ENCODE measurements at places on chromosomes 6 and 20.

- no peak for DNase-seq
Observed at GRCh38 chr6:115759051-115759450, 301.6 kb downstream of the FRK start.

- DNase-seq, result no peak
Observed at GRCh38 chr6:136226674-136227377, 23.3 kb downstream of the MTFR2 start.

GRCh38 chr6:149234051-149234962, 83.2 kb upstream of the TAB2 start:
- DNase-seq, result no peak

DNA sequence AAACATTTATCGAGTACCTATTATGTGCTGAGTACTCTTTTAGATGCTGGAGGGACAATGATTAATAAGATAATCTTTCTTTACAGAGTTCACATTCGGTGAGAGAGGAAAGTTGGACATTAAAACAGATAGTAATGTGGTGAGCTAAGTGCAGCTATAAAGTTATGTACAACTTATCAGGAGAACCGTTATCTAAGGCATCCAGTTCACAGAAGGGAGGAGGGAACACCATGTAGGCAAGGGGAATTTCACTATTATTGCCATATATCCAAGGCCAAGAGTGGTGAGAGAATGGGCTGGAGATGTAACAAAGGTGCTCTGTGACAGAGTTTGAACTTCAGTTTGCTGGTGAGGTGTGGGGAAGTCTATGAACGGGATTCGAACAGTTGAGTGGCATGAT, 105.8 kb downstream of the CARMIL1 start:
- no peak for DNase-seq

GRCh38 chr20:46159101-46159897, 41.2 kb downstream of the CD40 start:
- no peak for DNase-seq

- DNase-seq, result no peak
Observed at GRCh38 chr6:127367023-127367375, 23.6 kb upstream of the ECHDC1 start.

- DNase-seq, result no peak
Observed at GRCh38 chr6:107064579-107065065, 36.6 kb downstream of the MTRES1 start.

DNA sequence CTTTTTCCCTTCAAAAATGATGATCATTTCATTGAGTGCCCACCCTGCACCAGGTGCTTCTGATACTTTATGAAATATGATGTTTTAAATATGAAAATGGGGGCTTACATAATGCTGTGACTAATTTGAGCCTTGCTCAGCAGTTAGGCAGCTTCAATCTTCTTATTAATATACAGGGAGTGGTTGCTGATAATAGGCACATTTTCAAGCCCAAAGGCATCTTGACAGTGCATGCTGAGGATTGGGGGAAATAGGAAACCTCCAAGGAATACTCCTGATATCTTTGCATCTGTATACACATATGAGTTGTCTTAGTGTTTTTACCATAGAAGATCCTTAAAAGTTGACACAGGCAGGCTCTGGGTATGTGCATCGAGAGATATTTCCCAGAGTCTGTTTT, 262.3 kb upstream of the SASH1 start:
- no peak for DNase-seq

DNA sequence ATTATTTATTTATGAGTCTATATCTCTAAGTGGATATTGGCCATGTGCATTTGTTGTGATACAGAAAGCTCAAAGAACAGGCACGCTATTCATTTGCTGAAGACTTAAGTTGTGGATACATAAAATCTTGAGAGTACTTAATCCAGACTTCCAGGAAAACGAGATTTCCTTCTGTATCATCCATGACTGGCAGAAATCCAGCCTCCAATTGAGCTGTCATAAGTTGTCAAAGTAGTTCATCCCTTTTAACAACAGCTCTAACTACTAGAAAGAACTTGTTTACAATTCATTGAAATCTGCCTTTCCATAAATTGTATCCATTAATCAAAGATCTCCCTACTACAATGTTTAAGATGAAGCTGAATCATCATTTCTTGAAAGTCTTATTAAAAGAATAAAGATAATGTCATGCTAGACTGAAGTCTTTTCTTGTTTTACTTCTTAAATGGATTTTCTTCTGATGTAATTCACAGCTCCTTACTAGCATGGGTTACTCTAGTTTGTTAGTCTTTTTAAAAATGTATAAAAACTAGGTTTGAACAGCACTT, 447.3 kb upstream of the CITED2 start:
- DNase-seq, result no peak

GRCh38 chr6:28105245-28105639, 19.2 kb upstream of the ZSCAN16 start:
- peak; percentile 29 for DNase-seq

- no peak for DNase-seq
Observed at GRCh38 chr6:4957521-4958231, 46.2 kb downstream of the RPP40 start.

GRCh38 chr6:135861189-135861588, 9.7 kb downstream of the PDE7B start:
- no peak for DNase-seq

GRCh38 chr6:168496997-168497331, 56.0 kb downstream of the SMOC2 start:
- no peak for DNase-seq

DNA sequence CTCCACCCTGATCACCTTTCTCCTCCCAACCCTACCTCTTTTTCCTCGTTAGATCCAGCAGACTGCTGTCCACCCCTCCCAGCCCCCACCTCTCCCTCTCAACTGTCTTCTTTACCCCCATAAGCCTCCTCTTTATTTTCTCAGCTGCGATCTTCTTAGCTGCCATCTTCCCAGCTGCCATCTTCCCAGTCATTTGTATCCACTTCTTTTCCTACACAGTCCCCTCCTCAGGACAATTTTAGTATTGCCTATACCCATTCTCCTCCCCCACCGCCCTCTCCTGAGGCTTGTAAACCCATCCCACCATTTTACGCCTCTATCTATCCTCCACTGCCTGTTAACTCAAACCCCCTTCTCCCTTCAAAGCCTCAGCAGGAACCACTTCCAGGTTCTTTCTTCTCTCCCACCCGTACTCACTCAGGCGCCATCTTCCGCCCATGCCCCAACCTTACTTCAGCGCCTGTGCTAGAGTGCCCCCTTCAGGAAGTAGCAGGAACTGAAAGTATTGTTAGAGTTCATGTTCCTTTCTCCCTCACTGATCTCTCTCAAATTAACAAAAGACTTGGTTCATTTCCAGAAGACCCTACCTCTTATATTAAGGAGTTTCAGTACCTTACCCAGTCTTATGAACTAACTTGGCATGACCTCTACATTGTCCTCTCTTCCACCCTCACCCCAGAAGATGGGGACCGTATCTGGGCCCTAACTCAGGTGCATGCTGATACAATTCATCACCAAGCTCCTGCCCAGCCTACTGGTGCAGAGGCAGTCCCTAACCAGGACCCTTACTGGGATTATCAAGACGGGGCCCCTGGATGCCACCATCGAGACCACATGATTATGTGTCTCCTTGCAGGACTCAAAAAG, 236.0 kb downstream of the ADGRG6 start:
- DNase-seq, result no peak

- DNase-seq, result no peak
Observed at GRCh38 chr6:166284640-166285039, 23.6 kb downstream of the PRR18 start.

DNA sequence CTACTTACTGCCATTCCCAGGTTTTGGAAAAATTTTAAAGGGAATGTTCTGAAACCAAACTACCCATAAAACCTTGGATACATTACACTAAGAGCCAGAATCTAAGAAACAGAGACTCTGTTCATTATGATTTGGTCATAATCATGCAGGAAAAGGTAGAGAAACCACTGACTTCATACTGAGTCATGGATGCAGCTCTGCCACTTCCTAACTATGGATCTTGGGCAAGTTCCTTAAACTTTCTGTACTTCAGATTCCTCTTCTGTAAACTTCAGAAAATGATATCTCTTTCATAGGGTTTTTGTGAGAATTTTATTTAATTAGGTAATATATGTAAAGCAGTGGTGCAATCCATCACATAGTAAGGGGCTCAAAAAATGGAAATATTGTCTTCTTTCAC, 20.0 kb downstream of the PLA2G7 start:
- no peak for DNase-seq

DNA sequence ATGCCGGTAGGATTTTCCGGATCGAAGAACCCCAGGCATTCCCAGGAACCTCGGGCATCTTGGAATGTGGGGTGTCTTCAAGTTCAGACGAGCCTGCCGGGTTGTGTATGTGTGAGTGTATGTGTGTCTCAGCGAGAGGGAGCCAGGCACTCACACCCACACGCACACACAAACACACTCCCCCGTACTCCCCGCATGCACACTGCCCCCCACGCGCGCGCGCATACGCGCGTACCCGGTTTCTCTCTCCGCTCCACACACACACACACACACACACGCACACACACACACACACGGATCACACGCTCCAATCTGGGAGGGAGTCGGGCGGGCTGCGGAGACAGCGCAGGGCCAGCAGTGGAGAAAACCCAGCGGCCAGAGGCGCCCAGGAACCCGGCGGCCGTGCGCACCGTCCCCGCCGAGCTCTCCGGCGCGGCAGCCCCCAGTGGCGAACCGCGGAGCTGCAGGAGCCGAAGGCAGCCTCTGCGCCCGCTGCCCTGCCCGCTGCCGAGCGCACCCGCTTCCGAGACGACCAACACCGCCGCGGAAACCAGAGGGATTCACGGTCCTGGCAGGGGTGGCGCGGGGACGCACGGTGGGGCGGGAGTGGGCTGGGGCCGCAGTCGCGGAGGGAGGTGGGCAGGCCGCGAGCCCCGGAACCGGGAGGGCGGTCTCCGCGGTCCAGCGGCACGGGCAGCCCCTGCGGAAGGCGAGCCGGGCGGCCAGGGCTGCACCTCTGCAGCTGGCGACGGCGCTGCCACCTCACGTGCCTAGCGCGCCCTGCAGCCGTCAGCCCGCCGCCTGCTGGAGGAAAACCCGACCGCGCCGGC, at the start of gene LRFN2:
Gene LRFN2 (minus strand): TSS at position 125 of the 830 bp plus-strand sequence.
- peak; percentile 79 for DNase-seq

- DNase-seq, result no peak
Observed at GRCh38 chr6:137849181-137849980, 17.7 kb upstream of the TNFAIP3 start.

- no peak for DNase-seq
Observed at GRCh38 chr6:100296810-100297544, 167.7 kb downstream of the SIM1 start.

DNA sequence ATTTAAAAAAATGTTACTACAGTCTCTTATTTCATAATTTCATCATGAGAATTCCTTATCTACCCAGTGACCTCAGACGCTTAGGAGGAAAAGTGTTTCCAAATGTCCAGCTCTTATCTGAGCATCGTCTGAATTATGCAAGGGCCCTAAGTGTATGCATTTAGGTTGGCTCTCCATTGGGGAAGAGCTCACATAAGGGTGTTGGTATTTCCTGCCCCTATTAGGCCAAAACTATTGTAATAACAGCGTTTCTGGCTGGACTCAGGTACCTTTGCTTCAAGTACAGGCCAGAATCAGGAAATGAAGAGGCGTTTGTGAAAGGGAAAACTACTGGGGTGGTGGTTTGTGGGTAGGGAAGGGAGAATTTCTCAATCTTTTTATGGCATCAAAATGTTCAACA, 40.4 kb upstream of the SGK1 start:
- DNase-seq, result no peak

- DNase-seq, result no peak
Observed at GRCh38 chr6:38403548-38403947, 236.2 kb downstream of the BTBD9 start.

GRCh38 chr6:166853371-166854325, 102.7 kb downstream of the RNASET2 start:
- no peak for DNase-seq

DNA sequence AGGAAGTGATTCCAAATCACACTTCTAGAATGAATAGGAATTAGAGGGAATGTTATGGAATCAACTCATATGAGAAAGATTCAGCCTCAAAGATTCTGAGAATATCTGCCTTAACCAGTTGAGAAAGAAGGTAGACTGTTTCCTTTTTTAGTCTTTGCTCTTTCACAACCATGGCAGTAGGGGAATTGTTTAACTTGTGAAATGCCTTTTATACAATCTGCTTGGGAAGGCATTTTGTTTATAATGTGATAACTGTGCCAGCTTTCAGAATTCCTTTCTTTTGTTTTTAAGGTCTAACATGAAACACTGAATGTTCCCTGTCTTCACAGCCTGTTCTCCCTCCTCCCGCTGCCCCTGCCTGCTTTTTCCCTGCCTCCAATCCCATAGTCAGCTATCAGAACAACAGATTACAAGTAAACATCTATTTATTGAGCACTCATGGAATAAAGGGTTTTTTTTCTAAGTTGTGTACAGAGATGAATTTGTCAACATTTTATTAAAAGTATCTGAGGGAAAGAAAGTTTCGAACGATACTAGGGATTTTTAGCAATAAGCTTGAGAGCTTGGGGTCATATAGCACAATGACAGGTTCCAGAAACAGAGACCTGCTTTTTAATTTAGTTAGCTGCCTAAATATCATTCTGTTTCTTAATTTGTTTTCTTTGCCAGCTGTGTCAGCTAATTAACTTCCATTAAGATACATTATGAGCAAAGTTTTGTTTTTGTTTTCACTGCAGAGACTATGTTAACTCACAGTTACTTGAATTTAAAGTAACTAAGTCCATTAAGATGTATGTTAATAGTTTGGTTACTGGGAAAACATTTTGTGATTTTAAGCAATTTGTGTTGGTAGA, 28.3 kb upstream of the FBXO30 start:
- no peak for DNase-seq

- peak; percentile 66 for DNase-seq
Observed at GRCh38 chr6:135128268-135128914, 52.7 kb upstream of the MYB start.

GRCh38 chr20:24304291-24304690, 165.1 kb upstream of the SYNDIG1 start:
- no peak for DNase-seq

DNA sequence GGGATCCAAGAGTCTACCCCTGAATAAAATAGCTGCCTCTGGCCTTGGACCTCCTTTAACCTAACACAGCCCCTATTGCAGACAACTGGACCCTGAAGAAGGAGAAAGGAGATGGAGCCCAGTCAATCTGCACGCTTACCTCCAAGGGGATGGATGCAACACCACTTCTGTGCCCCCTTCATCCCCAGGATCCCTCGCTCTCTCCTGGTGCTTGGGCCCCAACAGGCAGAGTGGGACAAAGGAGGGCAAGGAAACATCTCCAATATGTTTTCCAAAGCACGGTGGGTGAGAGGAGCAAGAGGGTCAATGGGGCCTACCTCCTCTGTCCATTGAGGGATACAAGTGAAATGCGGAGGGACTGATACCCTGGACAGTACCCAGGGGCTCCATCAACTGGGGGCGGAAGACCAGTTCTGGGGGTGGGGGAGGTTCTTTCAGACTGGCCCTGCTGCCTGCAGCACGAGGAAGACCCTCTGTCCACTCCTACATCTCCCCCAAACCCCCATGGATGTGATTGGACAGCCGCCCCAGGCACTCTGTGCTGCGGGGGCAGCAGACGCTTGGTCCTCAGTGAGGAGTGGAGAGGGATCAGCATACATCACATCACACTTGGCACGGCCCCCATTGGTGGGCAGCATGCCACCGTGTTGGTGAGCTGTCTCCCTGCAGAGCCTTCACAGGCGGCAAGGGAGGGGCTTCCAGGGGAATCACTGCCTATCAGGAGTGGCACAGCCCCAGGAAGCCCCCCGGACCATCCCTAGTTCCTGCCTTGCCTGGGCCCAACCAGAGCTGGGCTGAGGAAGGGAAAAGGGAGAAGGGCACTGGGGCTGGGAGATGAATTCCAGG, 70.6 kb downstream of the MRPL14 start:
- no peak for DNase-seq

- DNase-seq, result no peak
Observed at GRCh38 chr6:167824591-167825331, 1.9 kb upstream of the AFDN start.

Measured in GM10248 (cell line).